ENCODE measurements at places on chromosomes 2 and 18.

DNA sequence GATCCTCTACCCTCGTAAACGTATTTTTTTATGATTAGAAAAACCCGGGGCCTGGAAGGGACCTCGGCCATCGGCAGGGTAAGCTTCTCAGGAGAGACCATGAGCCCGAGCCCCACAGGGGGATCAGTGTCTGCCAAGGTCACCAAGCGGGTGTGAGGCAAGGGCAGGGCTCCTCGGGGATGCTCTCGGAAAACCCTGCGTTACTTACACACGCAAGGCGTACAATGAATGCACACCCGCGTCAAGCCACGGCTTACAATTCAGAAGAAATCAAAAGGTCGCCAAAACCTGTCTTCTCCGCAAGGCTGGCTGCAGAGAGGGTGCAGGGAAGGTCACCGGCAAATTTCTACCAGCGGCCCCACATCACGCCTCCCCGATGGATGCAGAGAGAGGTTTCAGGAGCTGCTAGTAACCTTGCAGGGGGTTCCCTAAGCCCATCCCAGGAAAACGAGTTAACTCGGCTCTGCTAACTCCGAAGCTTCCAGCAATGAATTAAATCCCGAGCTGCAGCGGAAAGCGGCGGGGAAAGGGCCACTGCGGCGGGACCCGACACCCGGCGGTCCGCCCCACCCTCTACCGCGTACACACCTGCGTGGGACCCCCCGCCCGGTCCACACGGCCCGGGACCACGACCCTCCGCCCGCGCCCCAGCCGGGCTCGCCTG lies 638 bp downstream of the ST3GAL5 start:
- DNase-seq, result peak; percentile 51

GRCh38 chr2:123116595-123116994 lies 908.5 kb upstream of the CNTNAP5 start:
- no peak for DNase-seq

DNA sequence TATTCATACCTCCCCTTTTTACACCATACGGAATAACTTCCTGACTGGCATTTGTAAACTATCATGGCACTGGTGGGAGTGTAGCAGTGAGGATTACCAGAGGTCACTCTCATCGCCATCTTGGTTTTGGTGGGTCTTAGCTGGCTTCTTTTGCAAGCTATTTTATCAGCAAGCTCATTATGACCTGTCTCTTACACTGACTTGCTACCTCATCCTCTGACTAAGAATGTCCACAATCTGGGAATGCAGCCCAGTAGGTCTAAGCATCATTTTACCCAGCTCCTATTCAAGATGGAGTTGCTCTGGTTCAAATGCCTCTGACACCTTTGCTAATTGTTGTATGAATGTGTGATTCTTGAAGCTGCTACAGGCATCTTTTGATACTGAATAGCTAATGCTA lies 950.8 kb upstream of the SLC39A10 start:
- DNase-seq, result no peak

GRCh38 chr2:101162561-101163330 lies 11.6 kb upstream of the TBC1D8 start:
- no peak for DNase-seq

- no peak for DNase-seq
Observed at GRCh38 chr2:25435421-25435820, 93.7 kb upstream of the DNMT3A start.

DNA sequence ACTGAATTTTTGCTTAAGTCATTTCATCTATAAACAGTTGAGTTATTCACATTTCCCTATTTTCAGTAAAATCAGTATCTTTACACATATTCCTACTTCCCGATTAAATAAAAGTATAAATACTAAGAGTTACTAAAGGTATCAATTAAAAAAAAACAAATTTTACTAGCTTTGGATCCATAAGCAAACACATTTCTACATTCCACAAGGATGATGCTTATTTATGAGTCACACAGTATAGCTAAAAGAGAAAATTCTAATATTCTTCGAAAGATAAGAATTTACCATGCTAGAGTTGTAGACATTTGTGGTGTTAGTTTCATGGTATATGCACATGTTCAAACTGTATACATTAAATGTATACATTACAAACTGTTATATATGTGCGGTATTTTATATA lies 23.7 kb downstream of the PGAP1 start:
- DNase-seq, result no peak

GRCh38 chr2:189210250-189211087 lies 30.9 kb upstream of the COL5A2 start:
- DNase-seq, result peak; percentile 26

GRCh38 chr18:5036523-5036922 lies 160.5 kb downstream of the AKAIN1 start:
- no peak for DNase-seq

- DNase-seq, result no peak
Observed at GRCh38 chr2:110866045-110866444, 133.7 kb downstream of the ACOXL start.

GRCh38 chr2:16656784-16657391 lies 8.7 kb downstream of the CYRIA start:
- DNase-seq, result no peak

DNA sequence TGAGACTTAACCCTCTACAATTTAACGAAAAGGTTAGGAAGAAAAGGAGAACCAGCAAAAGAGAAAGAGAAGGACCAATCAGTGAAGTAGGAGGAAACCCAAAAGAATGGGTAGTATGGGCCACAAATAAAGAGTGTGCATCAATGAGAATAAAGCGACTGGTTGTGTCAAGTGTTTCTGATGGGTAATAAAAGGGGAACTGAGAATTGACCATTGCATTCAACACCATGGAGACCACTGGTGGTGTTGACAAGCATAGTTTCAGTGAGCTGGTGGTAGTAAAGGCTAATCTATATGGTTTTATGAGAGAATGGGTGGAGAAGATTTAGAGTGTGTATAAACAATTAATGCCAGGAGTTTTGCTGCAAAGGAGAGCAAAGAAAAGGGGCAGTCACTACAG lies 75.4 kb downstream of the CSRNP3 start:
- no peak for DNase-seq

DNA sequence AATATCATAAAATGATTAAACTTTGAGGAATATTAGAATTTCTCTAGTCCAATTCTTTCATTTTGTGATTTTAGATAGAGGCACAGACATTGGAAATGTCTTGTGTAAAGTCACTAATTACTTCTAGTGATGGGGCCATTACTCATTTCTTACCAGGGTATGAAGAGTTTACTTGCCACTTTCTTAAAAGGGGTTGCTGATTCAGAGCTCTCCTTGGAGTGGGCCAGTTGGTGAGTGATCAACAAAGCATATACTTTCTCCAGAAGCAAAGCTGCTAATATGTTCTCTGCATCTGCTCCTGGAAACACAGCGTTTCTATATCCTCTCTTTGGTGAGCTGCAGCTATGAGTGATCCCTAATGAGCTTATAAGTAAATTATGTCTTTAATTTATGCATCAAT lies 408.9 kb upstream of the LRATD1 start:
- no peak for DNase-seq

DNA sequence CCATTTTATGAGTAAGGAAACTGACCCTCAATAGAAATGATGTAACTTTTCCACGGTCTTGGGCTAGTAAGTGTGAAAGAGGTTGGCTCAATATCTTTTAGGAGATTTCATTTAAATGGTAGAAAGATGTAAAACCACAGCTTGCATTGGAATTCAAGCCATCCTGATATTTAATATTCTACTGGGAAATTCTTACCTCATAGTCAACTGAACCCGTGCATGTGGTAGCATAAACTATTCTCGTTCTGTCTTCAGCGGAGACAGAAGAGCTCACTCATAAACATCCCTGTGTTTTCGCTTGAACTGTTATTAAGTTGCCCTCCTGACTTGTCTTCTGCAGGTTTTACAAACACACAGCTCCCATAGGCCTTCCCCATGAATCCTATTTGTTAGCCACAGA lies 8.5 kb upstream of the SPATS2L start:
- DNase-seq, result no peak

DNA sequence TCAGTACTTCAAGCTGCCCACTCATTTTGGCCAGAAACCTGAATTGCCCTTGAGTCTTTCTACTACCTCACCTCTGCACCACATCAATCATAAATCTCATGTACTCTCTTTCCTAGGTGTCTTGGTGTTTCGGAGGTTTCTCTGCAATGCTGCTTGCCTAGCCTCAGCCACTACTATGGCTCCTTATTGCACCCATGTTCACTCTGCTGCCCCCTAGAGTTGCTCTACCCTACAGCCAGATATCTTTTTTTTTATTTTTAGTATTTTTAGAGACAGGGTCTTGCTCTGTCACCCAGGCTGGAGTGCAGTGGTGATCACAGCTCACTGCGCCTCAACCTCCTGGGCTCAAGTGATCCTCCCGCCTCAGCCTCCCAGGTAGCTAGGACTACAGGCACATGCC lies 413.0 kb downstream of the PTPRM start:
- no peak for DNase-seq

DNA sequence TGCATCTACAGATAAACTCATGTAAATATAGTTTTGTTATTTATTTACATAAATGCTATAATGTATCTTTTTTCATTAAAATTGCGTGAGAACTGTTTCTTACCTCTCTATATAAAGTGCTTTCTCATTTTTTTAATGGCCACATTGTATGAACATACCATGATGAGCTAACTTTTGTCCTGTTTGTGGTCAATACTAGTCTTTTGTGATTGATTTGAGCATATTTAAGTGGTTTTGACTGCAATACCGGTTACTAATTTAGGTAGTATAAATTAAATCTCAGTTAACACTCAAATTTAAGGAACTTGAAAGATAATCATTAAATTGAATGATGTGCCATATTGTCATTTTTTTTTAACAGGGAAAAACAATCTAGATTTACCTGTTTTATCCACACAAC lies 108.2 kb downstream of the HAUS1 start:
- DNase-seq, result no peak

DNA sequence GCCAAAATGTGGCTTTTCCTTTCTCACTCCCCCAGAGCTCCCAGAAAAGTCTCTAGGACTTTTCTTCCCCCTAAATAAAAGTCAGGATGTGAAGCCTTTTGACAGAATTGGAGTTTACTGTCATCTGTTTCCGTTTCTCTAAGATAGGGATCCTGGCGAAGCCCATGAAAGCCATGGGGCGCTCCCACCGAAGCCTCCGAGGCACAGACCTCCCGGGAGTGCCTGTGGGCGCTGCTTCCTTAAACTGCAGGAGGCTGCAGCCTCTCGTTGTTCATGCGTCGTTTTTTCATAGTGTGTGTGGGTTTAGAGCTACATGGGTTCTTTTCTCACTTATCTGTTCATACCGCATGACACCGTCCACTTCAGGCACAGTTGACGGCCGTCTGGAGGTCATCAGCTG lies 56.8 kb downstream of the ASAP2 start:
- DNase-seq, result no peak

- no peak for DNase-seq
Observed at GRCh38 chr2:99864561-99865553, 277.5 kb downstream of the AFF3 start.

Data from testis (tissue), 5 donors.